ENCODE measurements at places on chromosomes 6 and 20.

- peak; percentile 18 for DNase-seq
Measured at GRCh38 chr6:45586216-45587171, 208.8 kb upstream of the SUPT3H start.

GRCh38 chr6:7309050-7309449 is 3.9 kb downstream of the SSR1 start:
- no peak for DNase-seq

DNA sequence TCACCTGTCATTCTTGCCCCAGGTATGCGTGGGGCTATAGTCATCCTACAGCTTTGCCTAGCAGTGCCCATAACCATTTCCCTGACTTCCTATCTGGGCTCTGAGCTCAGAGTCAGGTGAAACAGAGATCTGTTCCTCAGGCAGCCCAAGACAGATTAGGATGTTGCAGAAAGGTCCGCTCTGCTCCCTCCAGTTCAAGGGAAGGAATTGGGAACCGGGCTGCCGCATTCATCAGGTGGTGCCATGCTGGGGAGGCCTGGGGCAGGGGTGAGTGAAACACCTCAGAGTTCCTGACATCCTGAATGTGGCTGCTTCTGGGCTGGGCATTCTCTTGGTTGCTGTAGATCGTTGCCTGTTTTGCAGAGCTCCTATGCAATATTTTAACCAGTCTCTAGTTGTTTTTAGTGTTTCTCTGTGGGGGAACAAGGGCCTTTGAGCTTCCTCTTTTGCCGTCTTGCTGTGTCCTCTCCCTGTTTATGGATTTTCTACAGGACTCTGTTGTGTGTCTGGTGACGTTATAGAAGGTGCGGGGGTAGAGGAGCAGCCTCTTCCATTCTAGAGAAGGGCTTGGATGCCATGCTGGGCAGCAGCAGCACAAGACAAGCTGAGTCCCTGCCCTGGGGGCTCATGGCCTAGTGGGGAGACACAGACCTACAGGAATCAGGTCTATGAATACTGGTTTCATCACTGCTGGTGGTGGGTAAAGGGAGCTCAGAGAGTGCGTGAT is 9.2 kb downstream of the ENTPD6 start:
- no peak for DNase-seq

DNA sequence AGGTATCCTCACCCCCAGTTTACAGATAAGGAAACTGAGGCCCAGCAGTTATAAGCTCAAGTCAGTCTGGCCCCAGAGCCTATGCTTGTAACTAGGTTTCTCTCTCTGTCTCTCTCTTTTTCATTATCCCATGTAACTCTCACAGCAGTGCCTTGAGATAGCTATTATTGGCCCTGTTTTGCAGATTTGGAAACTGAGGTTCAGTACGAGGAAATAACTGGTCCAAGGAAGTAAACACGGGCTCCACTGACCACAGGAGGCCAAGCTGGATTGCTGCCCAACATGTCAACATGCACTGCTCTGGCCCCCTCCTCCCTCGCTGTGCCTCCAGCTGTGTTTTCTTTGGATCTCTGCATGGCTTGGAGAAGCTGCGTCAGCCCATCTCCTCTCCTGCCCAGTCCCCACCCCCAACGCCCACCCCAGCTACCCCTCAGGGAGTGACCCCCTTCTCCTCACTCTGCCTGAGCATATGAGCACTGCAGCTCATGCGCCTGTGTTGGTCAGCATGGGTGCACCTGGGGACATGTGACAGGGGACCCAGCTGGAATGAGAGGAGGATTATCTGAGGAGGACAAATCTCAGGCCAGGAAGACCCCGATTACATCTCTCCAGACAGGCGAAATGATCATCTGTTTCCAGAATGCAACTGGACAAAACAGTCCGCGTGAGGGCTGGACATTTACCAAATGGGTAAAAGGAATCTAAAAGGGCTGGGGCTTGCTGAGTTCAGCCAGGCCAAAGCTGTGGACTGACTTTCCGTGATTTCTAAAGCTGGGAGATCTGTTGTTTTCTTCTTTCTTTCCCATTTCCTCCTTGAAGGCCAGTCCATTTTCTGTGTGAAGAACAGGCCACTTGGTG is 7.8 kb upstream of the PLTP start:
- DNase-seq, result no peak

- no peak for DNase-seq
Measured at GRCh38 chr6:2844008-2844407, 2.3 kb upstream of the SERPINB1 start.

- no peak for DNase-seq
Measured at GRCh38 chr20:46332373-46333160, 24.3 kb upstream of the CDH22 start.
